NCI-H1417 treated with DMSO at 0.1 percent for 48 hours (cell line): ENCODE measurements at places on chromosomes 5 and 9.

GRCh38 chr5:55720188-55720703 lies 8.1 kb upstream of the SLC38A9 start:
- no peak for DNase-seq

DNA sequence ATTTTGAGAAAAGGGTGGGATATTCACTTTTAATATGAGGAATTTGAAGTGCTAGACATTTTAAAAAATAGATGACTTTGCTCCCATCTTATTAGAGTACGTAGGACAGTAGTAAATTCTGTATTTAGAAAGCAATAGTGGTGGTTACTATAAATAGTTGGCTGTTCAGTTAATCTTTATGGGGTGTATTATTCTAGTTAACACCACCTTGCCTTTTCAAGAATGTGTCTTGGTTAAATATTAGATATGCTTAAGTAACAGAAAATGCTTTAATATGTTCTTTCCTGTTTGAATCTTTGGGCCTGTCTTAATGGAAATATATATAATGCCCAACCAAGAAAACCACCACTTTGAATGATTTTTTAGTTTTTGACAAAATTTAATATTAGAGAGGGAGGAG lies 608.7 kb upstream of the FAM174A start:
- DNase-seq: no peak

- no peak for DNase-seq
These were observed 358.0 kb upstream of the PCSK5 start for GRCh38 chr9:75532233-75533050.

DNA sequence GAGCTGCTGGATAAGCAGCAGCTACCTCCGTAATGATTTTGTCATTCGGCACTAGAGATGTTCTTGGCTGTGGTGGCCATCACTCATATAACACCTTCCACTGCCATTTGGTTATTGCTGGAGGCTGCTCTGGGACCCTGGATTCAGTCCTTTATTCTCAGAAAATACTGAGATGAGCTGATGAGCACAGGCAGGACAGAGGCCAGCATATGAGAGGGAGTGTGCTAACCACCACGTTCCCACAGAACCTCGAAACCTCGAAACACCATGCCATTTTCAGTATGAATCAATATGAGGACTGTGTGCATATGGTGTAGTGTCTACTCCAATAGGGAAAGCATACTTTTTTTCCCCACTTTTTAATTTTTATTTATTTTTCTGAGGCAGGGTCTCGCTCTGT lies 56.6 kb downstream of the ADAM19 start:
- no peak for DNase-seq

GRCh38 chr5:75824323-75824722 lies 107.1 kb upstream of the POC5 start:
- DNase-seq: no peak
